ENCODE measurements at places on chromosomes 7 and 10.

DNA sequence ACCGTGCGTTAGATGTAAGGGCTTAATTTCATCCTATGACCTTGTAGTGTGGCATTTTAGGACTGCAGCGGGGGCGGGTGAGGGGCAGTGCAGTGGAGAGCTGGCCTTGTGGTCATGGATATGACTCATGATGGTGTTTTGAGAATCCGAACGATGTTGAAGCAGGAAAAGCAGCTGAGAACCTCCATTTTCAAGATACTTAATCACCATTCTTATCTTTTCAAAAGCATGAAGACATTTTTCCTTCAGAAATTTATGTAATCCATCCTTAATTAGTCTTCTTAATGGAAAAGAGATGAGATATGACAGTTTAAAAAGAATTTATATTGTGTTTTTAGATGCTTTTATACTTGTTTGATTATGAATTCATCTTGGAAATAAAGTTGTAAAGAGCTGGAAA lies 9.6 kb downstream of the ATP5F1C start:
- H3K27ac ChIP-seq = no peak overlapping the region
- no peaks in the 10 kb centered on the region for H3K27me3 ChIP-seq
- H3K4me1 ChIP-seq = peaks cover 19% of the 10 kb centered on the region
- H3K4me3 ChIP-seq = no peak overlapping the region
- no peaks in the 10 kb centered on the region for H3K36me3 ChIP-seq

DNA sequence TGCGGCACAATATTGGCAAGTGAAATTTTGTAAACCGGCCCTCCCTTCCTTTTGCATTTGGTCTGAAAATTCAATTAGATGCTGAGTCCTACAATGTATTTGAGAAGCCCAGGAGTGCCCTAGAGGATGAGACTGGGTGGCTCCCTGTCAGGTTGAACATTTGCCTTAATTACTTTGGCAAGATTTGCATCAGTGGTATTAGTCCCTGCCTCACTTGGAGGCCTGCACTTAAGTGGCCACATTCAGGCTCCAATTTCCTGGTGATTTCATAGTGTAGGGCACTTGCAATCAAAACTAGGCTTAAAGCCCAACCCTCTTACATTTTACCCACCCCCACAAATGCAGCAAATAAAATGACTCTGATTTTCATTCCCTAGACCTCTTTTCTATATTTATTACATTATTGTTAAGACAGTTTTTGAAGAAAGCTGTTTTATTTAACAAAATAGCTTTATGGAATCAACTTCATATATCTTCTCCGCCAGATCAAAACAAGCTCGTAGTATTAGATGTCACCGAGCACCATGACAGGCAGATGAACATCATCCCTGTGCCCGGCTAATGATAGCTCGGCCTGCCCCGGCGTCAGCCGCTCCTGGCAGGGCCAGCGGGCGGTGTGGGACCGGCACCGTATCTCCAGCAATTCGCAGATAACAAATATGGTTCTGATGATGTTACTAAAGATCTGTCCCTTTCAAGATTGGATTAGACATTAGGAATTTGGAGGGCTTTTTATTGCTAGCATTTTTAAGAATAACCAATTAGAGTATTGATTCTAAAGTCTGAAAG lies 73.6 kb downstream of the EGFR start:
- no peak overlapping the region for H3K4me3 ChIP-seq
- peaks cover 17% of the 10 kb centered on the region for H3K4me1 ChIP-seq
- H3K27me3 ChIP-seq = no peaks in the 10 kb centered on the region
- no peak for DNase-seq
- H3K36me3 ChIP-seq = no peaks in the 10 kb centered on the region

DNA sequence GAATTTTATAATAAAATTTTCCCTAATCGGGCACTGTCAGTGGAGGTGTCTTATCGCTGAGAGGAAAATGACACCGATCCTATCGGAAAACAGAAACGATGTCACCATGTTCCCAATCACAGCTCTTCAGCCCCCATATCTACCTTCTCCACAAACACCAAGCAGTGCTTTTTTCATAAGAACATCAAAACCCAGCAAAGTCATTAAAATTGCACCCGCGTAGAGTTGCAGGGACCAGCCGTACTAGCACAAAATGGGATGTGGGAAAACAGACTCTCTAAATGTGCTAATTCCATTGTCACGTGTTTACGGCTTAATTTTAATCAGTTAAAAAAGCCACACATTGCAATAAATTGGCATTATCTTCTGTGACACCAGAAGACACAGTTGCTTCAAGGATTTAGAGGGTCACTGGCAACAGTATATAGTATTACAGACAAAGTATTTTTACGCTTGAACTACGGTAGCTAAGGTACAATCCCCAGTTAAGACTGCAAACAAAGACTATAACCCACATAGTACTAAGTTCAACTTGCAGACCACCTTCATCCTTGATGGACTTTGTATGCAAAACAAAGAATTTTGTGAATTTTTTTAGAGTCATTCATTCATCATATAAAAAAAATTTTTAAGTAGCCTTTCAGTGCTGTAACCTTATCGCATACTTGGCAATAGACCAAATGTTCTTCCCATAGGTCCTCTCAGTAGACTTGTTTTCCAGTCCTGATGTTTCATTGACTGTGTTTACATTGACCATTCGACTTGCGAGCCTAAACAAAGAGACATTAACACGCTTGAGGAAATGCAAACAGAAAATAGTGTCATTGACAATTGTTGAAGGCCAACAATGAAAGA lies 116.0 kb downstream of the VTI1A start:
- no peaks in the 10 kb centered on the region for H3K4me1 ChIP-seq
- no peak overlapping the region for H3K27ac ChIP-seq
- H3K4me3 ChIP-seq = no peak overlapping the region
- DNase-seq = no peak

- H3K4me3 ChIP-seq = no peak overlapping the region
- no peaks in the 10 kb centered on the region for H3K27me3 ChIP-seq
- no peaks in the 10 kb centered on the region for H3K36me3 ChIP-seq
- DNase-seq = no peak
These were observed 153.7 kb downstream of the FAM107B start for GRCh38 chr10:14621037-14621436.

DNA sequence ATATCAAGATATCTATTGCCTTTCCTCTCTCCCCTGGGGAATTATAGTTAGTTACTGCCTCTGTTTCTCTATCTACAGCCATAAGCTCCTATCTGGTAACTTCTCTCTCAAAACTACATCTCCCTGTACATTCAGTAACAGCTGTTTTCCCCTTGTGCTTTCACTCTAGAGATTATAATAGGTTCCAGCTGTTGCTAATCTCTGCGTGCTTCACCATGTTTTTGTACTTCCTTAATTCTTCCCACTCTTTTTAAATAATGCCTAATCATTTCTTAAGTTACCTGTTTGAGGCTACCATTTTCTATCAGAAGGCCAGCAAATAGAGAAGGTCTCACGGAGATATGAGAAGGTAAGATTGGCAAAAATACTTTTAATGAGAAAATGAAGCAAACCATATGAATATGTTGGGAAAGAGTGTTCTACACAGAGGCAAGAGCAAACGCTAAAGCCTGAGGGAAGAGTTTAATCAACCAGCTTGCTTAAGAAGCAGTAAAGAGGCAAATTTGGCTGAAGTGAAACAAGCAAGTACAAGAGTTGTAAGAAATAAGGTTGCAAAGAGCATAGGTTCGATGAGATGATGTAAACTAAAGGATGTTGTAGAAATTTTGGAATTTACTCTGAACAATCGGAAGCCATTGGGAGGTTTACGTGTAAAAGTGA lies 101.9 kb upstream of the HGF start:
- no peaks in the 10 kb centered on the region for H3K4me1 ChIP-seq
- H3K36me3 ChIP-seq = no peaks in the 10 kb centered on the region
- H3K27ac ChIP-seq = no peak overlapping the region
